ENCODE measurements at places on chromosomes 12 and 14.
A peak's percentile ranks its signal among the peaks of the same experiment; 100 is the strongest.

DNA sequence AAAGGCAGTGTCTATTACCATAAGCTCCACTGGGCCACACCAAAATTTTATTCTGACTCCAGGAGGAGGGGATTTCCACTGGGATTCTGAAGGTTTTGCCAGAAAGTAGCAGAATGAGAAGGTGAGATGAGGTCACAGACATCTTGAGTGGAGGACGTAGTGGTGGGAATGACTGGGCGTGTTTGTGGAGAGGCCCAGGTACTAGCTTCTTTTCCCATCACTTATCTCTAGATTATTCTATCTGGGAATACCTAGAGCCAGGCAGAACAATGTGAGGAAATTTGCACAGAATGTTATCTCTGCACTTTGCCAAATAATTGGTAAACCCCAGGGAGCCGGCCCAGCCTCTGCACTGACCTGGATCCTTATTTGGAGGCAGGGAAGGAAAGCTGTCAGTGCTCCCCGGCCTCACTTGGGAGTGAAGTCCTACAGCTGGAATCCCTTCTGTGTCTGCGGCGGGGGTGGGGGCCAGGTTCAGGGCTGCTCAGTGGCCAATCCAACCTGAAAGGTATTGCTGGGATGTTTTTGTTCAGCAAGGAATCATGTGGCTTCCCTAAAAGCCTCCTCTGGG lies 129.4 kb downstream of the C12orf75 start:
- DNase-seq: no peak

GRCh38 chr14:75063491-75064204 lies at the start of gene ACYP1:
Gene ACYP1 (minus strand): TSS chr14:75064024. CDS start chr14:75063553, 471 bp downstream.
- DNase-seq: peak; percentile 92

- no peak for DNase-seq
Observed at GRCh38 chr14:104254735-104255400, 116.5 kb downstream of the KIF26A start.

DNA sequence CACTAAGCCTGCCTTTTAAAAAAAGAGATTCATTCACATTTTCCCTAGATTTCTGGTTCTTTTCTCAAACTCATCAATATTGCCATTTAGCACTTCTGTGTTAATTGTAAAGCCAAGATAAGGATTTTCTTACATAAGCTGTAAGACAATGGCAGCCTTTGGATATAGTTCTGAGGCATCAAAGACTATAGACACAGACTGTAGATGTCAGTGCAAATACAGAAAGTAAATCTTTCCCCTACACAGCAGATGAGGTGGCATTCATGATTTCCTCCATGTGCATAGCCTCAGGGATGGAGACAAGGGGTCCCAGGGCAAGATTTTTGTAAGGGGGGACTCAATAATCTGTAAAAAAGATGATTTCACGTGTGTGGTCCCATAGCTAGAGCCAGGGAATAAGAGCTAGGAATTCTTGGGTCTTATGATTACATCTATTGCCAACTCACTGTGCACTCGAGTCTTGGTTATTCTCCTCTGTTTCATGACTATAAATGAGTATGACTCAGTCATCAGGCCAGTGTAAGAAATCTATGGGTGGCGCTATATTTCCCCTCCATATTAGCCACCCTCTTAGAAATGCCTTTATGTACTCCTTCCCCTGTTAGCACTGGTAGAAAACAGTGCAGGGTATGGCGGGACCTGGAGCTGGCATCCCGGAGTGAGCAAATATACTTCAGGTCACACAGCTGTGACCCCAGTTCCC lies 207.5 kb downstream of the EXOC5 start:
- DNase-seq: no peak

- no peak for DNase-seq
Observed at GRCh38 chr12:112907415-112908157, 824 bp downstream of the OAS1 start.

DNA sequence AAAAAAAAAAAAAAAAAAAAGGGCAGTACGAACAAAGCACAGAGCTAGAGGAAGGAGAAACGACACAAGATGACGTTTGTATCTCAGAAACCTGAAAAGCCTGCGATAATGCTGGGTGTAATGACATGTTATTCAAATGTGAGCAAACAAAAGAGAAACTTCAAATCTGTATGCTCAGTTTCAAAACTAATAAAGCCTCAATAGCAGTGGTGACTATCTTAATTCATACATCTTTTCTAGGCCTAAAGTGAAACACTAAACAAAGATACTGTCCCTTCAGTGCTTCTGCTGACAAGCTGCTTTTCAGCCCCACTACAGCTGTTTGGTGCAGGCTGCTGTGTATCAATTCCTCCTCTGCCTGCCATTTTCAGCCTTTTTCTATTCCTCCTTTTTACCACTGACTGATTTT lies 15.8 kb downstream of the ITPR2 start:
- no peak for DNase-seq
